ENCODE measurements at places on chromosomes 4 and X. TPM values are rescaled to one million over a fixed set of nuclear protein-coding genes. Genes with fewer than 3 reads are reported as not detected.
A peak's percentile ranks its signal among the peaks of the same experiment; 100 is the strongest.

Gene DCHS2
- total RNA-seq = 20.6 TPM

Gene MAGEA12
- total RNA-seq = not detected

GRCh38 chrX:31845003-31845402 is 773.2 kb upstream of the FTHL17 start:
- no peak for DNase-seq

Gene OTC
- not detected for total RNA-seq

- no peak for DNase-seq
These were observed 845.8 kb downstream of the TECRL start for GRCh38 chr4:63563288-63564014.

Gene NMU
- total RNA-seq = 2.5 TPM

GRCh38 chr4:74953647-74954046 is 20.7 kb downstream of the PARM1 start:
- no peak for DNase-seq

DNA sequence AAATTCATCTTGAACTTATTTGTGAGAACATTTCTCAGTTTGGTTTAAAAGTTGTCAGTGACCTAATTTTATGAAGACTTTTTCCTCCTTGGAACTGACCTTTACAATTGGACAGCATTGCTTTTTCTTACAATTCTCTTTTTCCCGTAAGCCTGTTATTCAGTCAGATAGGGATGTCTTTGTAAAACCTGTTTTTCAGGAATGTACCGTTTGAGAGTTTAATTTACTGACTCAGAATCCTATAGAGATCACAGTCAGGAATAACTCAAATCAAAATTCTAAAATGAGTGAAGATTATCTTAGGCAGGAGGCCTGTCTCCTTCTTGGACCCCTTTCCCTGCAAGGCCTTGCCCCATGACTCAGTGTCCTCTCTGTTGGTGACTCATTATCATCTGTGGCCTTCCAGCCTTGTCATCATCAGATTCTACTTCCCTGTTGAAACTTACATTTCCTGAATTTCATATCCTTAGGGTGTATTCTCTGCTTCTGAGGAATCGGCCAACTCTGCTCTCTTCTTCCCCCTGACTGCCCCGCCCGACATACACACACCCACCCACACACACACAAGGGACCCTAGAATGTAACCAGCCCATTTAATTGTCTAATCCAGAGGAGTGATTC is 99.8 kb downstream of the ARHGAP10 start:
- peak; percentile 79 for DNase-seq

Gene USP27X
- total RNA-seq = 2.1 TPM

DNA sequence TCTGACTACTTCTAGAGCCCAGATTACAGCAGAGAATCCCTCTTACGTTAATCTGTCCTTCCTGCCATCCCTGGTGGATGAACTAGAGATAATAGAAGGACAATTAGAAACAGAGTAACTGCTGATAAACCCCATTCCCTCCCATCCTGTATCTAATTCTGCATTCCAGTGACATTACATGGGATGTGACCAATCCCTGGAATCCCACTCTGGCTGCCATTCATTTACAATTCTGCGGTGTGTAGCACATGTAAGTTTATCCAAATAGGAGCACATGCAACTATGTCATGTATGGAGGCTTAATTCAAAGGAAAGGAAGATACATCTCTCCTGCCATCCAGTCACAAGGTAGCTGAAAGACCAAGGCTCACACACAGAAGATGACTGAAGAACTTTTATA is 339.5 kb downstream of the GPAT3 start:
- no peak for DNase-seq

- no peak for DNase-seq
These were observed 92.1 kb downstream of the AFF1 start for GRCh38 chr4:87026800-87027495.

Gene TNIP3
- not detected for total RNA-seq

- DNase-seq = no peak
These were observed 749.1 kb downstream of the CCSER1 start for GRCh38 chr4:90876296-90876695.

DNA sequence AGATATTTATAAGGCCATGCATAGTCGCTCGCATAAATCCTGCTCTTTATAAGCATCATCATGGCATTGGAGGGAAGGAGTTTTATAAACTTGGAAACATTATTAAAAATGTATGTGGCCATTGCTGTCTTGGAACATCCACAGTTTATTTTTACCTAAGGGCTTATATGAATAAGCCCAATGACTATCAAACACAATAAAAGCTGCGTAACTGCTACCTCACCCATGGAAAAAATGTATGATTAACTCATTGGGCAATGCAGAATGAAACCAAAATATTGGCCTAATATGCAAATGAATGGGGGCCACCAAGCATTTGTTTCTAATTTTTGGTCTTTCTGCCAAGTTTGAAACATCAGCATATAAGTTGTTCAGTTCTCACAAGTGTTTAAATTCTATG is 19.1 kb downstream of the GEMIN8 start:
- DNase-seq = no peak

Gene UGT2A1
- not detected for total RNA-seq

GRCh38 chrX:154019633-154020528 is at the start of gene IRAK1:
TSS of gene IRAK1 (minus strand) at chrX:154019902. CDS start at chrX:154019812, 90 bp downstream.
- DNase-seq = no peak

Gene GLRB
- total RNA-seq = 3.2 TPM

- DNase-seq = no peak
These were observed 514.8 kb downstream of the CCSER1 start for GRCh38 chr4:90641861-90642599.

DNA sequence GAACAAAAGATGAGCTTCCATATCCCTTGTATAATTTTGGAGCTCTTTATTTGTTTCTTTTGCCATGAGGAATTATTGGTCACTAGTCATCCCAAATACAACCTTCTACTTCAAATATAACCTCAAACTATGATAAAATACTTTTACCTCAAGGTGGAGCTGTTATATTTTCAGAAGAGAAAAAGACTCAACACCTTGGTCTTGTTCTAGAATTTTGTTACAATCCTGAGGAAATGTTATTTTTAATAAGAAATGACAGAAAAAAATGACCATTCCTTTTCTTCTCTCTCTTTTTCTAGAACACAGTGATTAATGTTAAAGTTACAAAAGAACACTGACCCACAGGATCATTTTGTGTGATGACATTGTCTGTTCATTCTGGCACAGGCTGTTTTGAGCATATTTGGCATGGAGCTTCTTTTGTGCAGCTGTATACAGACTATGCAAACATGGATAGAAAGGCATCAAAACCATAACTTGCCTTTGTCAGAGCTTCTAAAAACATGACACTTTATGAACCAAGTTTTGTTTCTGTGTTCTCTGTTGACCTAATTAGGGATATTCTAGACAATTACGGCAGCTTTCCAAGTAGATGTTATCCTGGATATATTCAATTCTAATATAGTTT is 159.6 kb upstream of the CTSO start:
- DNase-seq = no peak

- no peak for DNase-seq
These were observed 224.6 kb downstream of the SPRY1 start for GRCh38 chr4:123621072-123621705.

GRCh38 chr4:70062000-70062399 is 11.8 kb downstream of the HTN1 start:
- no peak for DNase-seq

GRCh38 chrX:109760922-109761250 is 27.8 kb upstream of the ACSL4 start:
- no peak for DNase-seq

GRCh38 chrX:147739196-147739595 is 172.5 kb upstream of the FMR1 start:
- DNase-seq = no peak

GRCh38 chr4:11525085-11525484 is 96.4 kb upstream of the HS3ST1 start:
- no peak for DNase-seq

Gene EREG
- 3.9 TPM for total RNA-seq

GRCh38 chr4:16075061-16075460 is 8.8 kb downstream of the PROM1 start:
- DNase-seq = no peak

Gene PITX2
- total RNA-seq = not detected

Gene DCX
- 1.4 TPM for total RNA-seq

DNA sequence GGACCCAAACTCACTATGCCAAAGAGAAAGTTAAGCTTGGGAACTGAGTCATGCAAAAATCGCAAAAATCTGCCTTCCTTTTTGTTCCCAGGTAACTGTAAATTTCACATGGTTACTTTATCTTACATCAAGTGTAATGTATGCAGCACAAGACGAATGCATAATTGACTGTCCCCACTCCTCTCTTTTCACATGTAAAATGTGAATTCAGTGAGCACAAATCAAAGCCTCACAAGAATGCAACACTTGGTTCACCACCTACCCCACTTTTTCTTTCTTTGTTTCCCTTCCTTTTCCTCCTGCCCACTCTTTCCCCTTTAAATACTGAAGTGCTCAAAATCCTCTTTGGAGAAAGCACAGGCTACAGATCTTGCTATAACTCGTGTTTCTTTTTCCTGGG is 53.2 kb downstream of the MAGED4B start:
- DNase-seq = no peak

- DNase-seq = no peak
These were observed 161.3 kb downstream of the ATP10D start for GRCh38 chr4:47646372-47646771.

GRCh38 chr4:26127851-26128337 is 192.9 kb upstream of the RBPJ start:
- no peak for DNase-seq

Gene ATOH1
- not detected for total RNA-seq

GRCh38 chr4:79882806-79883205 is 190.2 kb downstream of the ANTXR2 start:
- DNase-seq = no peak

DNA sequence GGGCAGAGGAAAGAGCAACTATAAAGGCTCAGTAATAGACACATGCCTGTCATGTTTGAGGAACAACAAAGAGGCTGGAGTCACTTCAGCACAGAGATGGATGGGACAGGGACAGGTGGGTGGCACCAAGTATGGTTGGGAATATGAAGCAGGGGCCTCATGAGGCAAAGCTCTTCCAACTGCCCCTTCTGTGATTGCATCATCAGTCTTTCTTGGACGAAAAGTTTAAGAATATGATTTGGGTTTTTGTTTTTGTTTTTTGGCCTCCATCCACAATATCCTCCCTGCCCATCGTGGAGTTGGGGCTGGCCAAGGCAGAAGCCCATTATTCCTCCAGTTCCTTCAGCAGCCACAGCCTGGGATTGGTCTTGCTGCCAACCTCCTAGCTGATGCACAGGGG is 34.4 kb downstream of the SAGE1 start:
- no peak for DNase-seq

GRCh38 chrX:117511379-117511778 is 605.2 kb downstream of the KLHL13 start:
- DNase-seq = no peak

- DNase-seq = no peak
These were observed 69.5 kb downstream of the AR start for GRCh38 chrX:67613366-67613765.

- no peak for DNase-seq
These were observed 417.9 kb downstream of the FAT4 start for GRCh38 chr4:125732632-125733031.

DNA sequence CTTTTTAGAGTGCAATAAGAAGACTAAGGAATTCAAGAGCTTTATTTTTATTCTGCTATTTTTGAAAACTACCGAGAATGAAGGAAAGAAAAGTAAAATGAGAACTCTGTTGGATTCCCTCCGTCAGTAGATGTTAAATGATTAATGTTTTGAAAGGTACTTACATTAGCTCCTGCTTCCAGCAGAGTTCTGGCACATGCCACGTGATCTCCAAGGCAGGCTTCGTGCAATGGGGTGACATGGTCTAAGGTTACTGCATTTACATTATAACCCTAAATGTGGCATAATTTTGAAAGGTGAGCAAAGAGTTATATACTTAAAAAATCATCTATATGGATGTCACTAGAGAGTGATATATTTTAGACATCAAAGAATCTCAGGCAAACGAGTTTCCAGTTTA is 26.8 kb upstream of the SPATA4 start:
- DNase-seq = no peak

Gene GAGE12E
- total RNA-seq = not detected

DNA sequence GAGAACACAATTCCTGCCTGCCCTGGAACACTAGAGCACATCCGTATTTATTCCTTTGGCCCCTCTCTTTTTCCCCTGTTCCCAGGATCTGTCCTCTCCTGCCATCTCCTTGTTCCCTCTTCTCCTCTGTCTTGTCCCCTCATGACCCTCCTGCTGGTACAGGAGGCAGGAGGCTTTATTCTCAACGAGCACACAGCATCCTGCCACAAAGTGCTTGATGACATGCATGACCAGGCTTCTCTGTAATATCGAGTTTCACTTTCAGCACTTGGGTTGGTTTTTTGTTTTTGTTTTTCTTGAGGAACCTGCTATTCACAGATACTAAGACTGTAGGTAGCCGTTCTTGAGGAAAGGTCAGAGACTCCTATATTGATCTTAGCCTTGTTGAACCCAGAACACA is 35.3 kb downstream of the NALF2 start:
- no peak for DNase-seq

- no peak for DNase-seq
These were observed 29.5 kb upstream of the FGFR3 start for GRCh38 chr4:1763550-1764080.

Gene TCEAL9
- total RNA-seq = 58.9 TPM

Gene CLDN2
- total RNA-seq = not detected

GRCh38 chr4:39118034-39118658 is 56.1 kb downstream of the KLHL5 start:
- no peak for DNase-seq

Gene GYG2
- total RNA-seq = 2.9 TPM

Gene ERAS
- not detected for total RNA-seq

Gene RAB40AL
- total RNA-seq = 0.36 TPM
